ENCODE measurements at places on chromosomes 1 and 21.

DNA sequence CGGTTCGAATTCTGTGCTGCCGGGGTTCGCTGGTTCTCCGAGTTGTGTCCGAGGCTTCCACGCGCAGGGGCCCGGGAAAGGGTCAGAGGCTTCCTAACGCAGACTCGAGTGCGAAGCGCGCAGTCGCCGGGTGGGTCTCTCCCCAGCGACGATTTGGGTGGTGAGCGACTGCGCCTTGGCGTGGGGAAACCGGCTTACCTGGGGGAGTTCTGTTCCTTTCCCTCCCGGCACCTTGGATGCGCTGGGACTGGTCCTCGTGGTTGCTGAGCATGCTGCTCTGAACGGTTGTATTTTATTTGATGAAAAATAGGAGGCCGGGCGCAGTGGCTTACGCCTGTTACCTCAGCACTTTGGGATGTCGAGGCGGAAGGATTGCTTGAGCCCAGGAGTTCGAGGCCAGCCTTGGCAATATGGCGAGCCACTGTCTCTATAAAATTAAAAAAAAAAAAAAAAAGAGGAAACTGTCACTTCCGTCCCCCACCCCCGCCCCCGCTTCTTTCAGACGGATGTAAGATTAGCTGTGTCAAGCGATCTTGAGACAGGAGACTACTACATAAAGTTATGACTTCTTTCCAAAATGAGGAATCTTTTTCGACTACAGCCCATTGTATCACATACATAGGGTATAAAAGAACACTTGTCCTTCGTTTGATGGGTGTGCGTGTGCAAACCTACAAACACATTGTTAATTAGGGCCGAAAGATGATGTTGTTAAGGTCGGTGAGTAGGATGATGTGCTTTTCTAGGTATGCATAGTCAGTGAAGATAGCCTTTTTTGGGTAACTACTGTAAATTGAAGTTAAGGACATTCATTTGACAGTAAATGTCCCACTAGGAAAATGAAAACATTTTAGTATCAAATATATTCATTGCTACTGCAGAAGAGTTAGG is at the start of gene CCDC18:
Gene CCDC18 (plus strand): TSS at position 2 of the 891 bp plus-strand sequence. CDS start 2,638 bp downstream, outside the sequence.
- peak; percentile 54 for DNase-seq

- DNase-seq, result no peak
Measured at GRCh38 chr21:43892984-43893535, 28.0 kb downstream of the AGPAT3 start.

DNA sequence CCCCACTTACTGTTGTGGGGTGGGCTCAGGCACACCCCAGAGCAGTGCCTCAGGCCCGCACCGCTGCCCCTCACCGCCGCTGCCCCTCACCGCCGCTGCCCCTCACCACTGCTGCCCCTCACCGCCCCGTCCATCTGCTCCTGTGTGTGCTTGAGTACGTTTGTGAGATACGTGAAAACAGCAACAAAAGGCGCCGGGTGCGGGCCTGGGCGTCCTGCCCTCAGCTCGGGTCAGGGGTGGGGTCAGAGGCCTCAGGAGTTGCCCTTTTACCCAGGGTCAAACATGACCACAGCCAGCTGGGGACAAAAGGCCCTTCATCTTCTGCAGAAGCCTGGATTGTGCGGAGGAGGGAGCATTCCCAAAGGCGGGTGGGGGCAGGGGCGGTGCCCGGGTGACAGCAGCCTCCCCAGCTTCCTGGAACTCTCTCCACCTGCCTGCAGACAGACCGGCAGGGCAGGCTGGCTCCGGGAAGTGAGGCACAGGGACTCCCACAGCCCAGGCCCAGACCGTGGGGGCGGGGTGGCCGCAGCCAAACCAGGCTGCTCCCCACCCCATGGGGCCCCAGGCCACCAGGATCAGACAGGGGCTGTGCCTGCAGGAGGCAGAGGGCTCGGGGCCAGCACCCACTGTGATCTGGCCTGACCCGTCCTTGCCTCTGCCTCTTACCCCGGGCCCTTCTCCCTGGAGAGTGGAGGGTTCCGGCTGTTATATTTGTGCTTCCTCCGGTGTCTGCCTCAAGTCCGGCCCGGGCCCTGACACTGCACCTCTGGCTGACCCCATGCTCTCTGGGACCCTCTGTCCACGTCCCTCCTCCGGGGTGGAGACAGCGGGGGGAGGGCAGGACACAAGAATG is 2.3 kb upstream of the VWA1 start:
- DNase-seq, result no peak

GRCh38 chr1:3630914-3631313 is 6.1 kb downstream of the TPRG1L start:
- no peak for DNase-seq

DNA sequence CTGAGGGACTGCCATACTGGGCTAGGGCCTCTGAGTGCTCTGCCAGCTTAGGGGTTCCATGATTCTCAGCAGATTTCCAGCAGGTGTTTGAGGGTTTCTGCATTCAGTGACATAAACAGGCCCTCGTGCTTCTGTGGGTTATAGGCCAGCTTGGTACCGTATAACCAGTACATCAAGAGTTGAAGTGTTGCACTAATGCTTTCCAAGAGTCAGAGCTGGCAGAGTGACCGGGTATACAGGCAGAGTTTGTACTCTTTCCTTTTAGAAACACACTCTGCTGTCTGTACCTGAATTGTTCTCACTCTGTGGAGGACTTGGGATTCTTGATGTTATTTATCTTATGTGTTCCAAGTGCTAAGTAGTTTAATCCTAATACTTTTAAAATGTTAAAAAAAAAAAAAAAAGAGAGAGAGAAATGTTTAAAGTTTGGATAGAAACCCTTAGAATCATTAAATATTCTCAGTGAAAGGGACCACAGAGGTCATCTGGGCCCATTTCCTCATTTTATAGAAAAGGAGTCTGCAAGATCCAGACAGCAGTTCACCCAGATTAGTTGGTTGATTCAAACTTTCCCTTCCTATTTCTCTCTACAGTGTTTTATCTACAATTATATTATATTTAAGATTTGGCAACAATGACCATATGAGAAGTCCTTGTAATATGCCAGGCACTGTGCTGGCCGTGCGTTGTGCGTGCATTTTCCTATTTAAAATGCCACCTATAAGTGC is 325.8 kb downstream of the KIF26B start:
- peak; percentile 3 for DNase-seq

DNA sequence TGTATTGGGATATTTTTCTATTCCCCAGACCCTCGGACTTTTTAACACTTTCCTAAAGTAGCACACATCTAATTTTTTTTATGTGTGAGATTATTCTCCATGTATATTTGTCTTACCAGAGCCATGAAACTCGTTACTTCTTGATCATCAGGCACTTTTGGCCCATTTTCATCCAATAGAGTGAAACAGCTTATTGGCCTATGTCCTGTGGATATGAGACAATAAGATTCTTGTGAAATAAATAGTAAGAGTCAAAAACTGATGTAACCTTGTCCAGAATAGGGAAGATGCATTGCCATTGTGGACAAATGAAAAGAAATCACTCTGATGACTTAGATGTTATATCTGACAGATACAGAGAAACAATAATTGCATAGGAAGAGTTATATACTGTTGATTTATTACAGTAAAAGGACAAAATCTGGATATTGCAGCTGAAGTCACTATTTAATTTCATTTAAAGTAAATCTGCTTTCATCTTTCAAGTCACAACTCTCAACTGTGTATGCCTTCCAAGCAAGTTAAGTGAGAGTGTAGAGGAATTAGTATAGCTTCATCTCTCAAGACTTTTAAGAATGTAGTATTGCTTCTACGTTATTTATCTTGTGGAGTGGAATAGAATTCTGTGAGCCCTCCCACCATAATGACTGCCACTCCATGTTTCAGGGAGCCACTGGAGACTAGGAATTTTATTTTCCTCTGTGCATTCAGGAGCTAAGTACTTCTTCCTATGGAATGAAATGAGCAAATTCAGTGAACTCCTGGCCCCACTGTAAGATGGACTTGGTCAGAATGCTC is 86.9 kb downstream of the ADAMTS1 start:
- no peak for DNase-seq

DNA sequence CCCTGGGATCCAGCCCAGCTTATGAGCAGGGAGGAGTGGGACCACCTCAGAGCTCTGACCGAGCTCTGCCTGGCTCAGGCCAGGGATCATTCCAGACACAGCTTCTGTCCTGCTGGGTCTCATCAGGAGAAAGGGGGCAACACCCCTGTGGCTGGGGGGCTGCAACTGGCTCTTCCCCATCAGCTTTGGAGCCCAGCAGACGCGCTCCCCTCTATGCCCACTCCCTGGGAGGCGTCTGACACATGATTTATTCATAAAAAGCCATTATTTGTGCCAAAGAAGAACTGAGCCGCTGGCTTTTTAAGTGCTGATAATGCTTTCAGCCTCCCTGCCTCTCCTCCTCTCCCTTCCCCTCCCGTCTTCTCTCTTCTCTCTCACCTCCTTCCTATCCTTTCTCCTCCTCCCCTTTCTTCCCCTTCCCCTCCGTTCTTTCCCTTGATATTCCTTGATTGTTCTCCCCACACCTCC is 25.0 kb downstream of the FOXO6 start:
- peak; percentile 40 for DNase-seq
